Hematopoietic multipotent progenitor cell (in vitro differentiated cells): ENCODE measurements at places on chromosomes 6 and 20.

DNA sequence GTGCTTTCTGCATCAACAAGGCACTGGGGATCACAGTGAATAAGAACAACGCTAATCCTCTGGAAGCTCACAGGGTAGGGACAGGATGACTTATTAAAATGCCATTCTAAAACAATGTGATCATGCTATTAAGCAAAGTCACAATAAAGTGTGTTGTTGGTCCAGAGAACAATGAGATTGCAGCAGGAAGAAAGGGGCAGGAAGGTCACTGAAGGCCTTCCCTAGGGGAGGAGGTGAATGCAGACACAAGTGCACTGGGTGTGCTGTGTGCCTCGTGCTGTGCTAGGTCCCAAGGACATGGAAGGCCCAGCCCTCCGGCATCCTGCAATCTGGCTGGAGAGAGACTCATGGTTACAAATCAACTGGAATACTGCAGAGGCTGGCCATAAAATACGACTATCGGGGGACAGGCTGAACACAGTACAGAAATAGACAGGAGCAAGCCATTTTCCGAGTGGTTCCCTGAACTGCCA, 55.7 kb downstream of the LYRM4 start:
- no peak for DNase-seq

DNA sequence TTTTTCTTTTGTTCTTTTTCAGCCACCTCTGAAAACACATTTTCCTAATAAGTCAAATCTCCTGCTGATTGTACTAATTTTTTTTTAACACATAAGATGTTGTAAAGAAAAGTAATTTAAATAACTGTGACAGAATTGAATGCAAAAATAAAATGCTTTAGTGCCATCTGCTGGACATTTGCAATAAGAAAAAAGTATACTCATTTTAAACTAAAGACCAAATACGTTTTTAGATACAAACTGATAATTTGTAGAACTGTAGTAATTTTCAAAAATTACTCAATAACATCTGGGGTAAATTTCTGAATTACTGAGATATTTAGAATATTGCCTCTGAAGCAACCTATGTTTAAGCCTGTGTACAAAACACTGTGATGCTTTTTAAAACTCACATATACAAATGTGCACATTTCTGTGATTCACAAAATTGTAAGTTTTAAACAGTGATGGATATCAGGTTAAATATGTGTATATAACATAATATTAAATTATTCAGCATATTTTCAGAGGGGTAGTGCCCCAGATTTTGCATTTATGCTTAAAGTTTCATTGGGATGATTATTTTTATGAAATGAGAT, 198.7 kb downstream of the RIMS1 start:
- DNase-seq: no peak

DNA sequence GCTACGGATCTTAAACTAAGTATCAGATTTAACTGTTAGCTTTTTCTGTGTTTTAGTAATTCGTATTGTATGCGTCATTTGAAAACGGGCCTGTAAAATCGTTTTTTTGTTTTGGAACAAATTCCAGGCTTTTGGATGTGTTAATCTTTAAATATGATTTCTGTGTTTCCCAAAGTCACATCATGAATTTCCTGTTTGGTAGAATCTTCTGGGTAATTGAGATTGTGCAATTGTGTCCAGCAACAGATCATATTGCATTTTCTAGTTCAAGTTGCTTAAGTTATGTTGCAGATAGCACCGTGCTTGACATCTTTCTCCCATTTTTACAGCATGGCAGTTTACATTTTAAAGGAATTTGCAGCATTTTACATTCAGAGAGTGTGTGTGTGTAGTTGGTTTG, 1.9 kb downstream of the MAPK14 start:
- DNase-seq: no peak

DNA sequence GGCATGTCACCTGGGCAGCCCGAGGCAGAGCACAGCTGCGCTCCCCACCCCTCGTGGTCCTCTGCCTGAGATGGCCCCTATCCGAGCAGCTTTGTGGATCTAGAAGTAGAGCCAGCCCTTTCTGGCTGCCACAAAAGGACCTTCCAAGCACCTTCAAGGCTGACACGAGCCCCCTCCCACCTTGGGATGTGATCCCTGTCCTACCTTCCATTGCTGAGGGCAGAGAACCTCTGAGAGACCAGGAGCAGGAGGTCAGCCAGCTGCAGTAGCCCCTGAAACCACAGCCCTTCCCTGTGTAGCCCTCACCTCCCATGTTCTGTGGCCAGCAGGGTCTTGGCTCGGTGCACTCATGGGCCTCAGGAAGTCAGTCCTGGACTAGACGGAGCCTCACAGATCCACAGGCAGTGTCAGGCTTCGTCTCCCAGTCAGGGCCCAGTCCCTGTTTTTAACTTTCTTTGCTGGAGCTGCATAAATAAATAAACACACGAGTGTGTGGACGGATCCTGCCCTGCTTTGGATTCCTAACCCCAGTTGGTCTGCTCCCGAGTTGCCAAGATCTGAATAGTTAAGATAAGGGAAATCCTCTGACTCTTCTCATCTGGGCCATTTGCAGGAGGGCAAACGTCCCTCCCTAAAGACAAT, 507.7 kb downstream of the PREX1 start:
- no peak for DNase-seq

- no peak for DNase-seq
Measured at GRCh38 chr6:105646391-105646867, 243.5 kb upstream of the PREP start.

DNA sequence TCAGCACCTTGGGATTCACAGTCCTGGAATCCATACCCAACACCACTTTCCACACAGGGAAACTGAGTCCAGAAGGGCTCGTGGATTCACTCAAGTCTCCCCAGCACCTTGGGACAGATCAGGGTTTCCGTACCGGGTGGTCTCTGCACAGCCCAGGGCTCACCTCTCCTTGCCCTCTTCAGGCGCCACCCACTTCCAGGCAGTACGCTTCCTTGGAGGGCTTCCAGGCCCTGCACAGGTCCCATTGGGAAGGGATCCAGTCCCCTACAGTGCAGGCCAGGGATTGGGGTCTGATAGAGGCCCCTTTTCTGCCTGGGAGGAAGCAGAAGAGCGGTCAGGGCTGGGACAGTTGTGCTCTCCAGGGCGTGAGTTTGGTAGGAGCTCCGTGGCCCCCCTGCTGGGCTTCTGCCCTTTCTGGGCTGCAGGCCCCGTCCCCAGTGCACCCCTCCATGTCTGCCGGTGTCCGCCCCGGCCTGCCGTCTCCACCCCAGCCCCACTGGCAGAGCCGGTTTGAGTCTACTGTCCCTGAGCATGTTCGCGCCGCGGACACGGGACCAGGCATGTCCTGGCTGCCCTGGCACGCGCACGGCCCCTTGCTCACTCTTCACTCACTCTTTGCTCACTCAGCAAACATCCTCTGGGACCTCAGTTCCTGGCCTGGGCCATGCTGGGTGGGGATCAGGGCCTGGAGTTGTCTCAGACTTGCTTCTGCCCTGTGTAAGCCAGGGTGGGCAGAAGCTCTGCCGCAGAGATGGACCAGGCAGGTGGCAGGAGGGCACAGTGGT, 12.6 kb downstream of the SRC start:
- no peak for DNase-seq

GRCh38 chr6:140979642-140980091, 1153.1 kb upstream of the GJE1 start:
- no peak for DNase-seq

DNA sequence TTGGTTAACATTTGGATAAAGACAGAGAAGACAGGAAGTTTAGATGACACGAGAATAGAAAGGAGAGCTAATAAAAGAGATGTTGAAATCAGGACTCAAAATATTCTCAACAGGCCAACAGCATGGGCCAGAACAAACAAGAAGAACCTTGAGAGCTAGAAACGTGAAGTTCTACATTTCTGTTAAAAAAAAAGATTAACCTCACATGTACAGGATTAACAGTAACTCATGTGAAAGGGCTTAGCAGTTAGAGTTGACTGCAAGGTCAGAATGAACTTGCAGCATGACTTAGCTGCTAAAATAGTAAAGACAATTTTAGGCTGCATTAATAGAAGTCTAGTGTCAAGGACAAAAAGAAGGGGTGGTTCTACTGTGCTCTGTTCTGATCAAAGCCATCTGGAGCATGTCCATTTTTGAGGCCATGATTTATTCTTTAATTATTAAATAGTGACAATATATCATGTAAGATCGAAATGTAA, 331.1 kb upstream of the HSF2 start:
- DNase-seq: no peak

DNA sequence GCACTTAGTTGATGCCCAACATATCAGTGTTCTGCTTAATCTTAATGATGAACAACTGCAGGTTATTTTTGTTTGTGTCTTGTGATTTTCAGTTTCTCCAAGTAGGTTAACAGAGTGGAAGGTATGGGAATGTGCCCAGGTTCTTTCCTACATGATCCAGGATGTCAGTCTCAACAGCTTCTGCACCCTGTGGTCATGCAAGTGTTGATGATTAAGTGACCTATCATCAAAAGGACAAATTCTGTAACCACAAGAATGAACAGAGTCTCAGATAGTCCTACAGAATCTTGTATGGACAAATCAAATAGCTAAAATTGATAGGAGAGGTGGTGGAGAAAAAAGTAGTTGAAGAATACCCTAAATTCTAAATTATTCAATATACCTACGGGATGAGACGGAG, 26.1 kb downstream of the MAN1A1 start:
- no peak for DNase-seq

DNA sequence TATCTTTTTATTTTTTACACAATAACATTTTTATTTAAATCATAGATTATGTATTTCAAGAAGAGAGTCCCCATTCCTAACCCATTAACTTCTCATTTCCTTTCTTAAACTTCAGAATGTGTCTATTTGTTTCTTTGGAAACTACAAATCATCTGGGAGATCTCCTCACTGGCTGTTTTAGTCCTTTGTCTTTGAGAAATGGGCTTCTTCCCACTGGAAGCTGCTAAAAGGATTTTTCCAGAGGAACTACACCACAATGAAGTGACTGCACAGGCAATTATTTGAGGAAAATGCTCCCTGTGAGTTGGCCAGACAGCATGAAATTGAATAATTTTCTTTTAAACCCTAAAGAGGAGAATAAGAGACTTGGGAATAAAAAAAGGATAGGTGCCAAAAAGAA, 119.1 kb downstream of the TENT5A start:
- DNase-seq: no peak

- DNase-seq: no peak
Measured at GRCh38 chr6:99309557-99309956, 39.9 kb downstream of the FAXC start.

DNA sequence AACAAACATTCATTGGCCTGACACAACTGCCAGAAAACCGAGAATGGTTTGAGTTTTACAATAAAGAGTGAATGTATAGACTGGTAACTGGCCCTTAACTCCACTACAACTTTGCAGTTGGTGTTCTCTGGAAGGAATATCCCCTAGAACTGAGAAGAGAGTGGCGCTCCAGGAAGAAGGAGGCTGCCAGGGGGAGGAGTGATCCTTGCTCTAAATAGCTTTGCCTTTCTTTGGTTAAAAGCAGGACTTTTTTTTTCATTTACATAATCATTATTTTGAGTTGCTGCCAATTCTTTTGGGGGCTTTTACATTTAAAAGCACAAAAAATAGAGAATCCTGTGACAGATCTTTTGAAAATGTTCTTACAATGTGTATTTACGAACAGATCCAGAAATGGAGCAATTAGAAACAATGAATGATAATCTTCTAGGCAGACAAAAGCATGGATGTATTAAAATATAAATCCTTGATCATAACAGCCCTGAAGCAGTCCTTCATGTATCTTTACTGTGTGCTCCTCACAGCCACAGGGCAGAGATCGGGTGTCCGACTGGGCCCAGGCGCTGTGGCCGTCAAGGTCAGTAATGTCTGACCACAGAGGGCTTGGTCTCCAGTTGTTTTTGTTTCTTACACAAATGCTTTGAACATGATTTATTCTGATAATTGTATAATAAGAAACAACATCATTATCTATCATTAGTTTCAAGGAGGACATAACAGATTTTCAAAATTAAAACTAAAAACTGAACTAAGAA, 612.2 kb downstream of the HDGFL1 start:
- no peak for DNase-seq

DNA sequence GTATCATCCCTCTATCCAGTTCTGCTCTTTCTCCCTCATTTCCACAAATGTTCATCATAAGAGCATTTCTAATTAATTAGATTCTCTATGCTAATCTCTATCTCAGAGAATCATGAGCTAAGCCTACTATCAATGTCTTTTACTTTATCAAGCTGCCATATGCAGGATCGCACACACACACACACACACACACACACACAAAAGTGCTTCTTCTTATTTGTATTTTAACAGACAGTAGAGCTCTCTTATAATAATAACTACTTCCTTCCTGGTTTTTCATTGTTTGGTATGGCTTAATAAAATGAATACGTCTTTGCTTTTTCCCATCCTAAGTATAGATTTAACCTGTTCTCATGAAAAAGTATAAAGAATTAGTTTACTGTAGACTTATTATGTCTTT, 170.2 kb downstream of the HAO1 start:
- DNase-seq: no peak

DNA sequence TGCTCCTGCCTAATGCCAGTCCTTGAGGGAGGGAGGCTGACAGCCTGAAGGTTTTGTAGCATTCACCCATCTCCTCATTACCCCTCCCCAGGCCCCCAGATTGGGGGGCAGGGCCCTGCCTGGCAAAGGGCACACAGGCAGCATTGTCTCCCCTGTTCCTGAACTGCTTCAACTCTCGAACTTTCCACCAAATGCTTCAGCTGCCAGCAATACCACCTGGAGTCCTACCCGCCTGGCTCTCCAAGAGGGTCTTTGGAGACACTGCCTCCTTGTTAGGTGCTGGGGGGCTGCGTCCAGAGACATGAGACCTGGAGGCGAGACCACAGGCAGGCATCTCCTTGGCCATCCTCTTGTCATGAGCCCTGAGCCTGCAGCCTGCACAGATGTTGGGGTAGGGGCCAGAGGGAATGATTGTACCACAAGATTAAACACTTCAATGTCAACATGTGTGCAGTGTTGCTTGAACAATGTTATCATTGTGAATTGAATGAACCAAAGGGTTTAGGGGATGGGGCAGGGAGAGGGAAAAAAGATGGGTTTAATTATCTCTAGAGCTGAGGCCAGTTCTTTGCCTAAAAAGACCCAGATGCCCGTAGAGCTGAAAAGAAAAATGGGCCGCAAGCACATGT, 25.0 kb downstream of the BMP7 start:
- no peak for DNase-seq

DNA sequence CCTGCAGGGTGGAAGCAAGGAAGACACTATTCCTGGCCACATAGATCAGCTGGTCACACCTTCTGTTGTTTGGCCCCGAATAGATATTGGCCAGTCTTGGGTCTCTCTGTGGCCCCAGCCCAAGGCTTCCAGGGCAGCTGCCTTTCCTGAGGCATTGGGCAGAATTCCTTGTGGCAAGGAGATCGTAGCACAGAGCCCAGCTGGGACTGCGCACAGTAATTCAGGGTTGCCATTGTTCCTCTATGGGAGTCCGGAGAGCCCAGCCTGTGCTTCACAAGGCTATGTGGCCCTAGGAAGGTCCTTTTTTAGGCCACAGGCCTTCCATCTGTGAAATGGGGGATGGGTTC, 6.9 kb downstream of the SGK2 start:
- DNase-seq: no peak
